Frontal cortex (tissue), 4 donors: ENCODE measurements at places on chromosomes 2 and 18.

GRCh38 chr2:234939576-234939975 is 12.2 kb upstream of the SH3BP4 start:
- no peak for DNase-seq

GRCh38 chr18:11752116-11752911 is 63.2 kb downstream of the GNAL start:
- peak; percentile 41 for DNase-seq

DNA sequence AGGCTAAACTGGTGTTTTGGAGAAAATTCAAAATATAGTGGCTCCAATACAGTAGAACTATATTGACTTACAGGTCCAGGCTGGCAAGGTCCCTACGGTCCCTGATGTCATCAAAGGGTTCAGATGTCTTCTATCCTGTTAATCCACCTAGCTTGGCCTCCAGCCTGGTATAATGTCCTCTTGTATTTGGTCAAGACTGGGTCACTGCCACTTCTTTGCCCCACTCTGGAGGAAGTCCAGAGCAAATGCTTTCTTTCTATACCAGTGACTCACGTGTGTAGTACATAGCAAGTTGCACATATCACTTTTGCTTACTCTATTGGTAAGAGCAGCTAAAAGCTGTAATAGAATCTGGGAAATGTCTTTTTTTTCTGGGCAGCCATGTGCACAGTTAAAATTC is 80.8 kb downstream of the LCLAT1 start:
- DNase-seq = no peak

DNA sequence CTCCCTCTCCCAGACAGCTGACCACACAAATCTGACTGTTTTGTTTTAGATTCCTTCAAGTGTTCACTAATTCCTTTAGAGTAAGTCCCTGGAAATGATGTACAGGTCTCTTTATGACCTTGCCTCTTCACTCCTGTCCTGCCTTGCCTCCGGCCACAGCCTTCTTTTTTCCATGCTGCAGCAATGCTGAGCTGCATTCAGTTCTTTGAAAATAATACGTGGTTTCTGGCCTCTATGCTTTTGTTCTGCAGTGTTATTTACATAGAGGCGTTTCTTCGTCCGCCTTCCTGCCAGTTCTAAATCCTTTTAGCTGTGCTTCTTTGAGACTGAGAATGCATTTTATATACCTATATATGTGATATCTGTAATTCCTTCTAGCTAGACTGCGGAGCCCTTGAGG is 87.2 kb downstream of the PPP1R1C start:
- no peak for DNase-seq

- DNase-seq = no peak
Observed at GRCh38 chr2:100161945-100162620, 19.7 kb upstream of the AFF3 start.

DNA sequence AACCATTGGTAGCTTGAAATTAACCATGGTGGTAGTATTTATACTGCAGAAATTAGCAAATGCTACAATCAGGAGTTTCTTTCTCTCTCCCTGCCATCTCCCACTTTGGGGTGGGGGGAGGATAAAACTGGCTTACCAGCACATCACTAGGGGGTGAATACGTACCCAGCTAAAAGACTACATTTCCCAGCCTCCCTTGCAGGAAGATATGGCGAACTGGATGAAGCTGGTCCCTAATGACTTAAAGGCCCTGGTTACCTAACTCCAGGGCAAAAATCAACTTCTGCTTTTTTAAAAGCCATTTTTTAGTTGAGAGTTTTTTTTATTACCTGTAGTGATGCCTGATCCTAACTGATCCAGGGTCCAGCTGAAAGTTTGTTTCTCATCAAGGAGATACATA is 70.3 kb upstream of the RAB12 start:
- DNase-seq = no peak

GRCh38 chr2:15795426-15795825 is 144.9 kb upstream of the MYCN start:
- no peak for DNase-seq

GRCh38 chr2:233803292-233803911 is 25.3 kb downstream of the MROH2A start:
- DNase-seq = no peak

DNA sequence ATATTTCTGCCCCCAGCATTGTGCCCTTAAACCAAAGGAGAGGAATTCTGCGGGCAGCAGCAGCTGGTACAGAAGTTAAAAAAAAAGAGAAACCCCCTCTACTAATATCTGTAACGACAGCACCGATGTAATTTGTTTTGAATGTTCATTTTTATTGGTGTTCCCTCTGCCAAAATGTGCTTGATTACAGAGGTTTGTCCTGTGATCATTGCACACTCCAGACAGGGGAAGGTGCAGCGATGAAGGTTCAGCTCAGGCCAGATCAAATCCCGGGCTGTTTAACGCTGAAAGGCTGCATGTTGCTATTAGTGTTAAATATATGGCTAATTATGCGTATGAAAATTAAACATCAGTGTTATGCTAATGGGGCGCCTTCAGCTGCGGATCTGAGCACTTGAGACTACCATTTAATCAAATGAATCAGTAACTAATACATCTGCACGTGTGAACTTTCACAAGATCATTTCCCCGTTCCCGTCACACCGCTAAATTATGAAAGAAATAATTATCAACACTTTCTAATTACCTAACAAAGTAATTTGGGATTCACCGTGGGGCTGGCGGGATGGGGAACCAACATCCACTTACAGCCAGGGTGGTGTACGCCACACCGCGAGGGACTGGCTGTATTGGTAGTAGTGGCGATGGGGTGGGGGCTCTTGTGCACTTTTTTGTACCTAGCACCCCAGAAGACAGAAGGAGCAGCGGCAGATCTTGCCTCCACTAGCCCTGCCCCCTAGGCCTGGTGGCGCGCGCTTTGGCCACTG is 1.5 kb upstream of the DLX1 start:
- DNase-seq = peak; percentile 7

- DNase-seq = no peak
Observed at GRCh38 chr18:4394700-4395099, 60.4 kb downstream of the DLGAP1 start.

DNA sequence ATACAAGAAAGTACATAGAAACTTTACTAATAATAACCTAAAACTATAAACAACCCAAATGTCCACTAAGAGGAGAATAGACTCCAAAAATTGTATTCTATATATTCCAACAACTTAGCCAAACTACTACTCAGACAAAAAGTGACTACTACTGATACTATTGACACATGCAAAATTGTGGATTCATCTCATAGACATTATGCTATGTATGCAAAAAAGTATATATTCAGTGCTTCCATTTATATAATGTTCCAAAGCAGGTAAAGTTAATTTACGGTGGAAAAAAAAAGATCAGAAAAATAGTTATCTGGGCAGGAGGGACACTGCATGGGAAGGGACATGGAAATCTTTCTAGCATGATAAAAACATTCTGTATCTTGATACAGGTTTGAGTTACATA is 62.0 kb upstream of the SRD5A2 start:
- no peak for DNase-seq

- no peak for DNase-seq
Observed at GRCh38 chr2:37366773-37367172, 22.3 kb downstream of the QPCT start.

- DNase-seq = peak; percentile 54
Observed at GRCh38 chr18:37322492-37323035, 243.0 kb downstream of the CELF4 start.

- DNase-seq = no peak
Observed at GRCh38 chr18:55732227-55733106, 144.5 kb upstream of the TCF4 start.

DNA sequence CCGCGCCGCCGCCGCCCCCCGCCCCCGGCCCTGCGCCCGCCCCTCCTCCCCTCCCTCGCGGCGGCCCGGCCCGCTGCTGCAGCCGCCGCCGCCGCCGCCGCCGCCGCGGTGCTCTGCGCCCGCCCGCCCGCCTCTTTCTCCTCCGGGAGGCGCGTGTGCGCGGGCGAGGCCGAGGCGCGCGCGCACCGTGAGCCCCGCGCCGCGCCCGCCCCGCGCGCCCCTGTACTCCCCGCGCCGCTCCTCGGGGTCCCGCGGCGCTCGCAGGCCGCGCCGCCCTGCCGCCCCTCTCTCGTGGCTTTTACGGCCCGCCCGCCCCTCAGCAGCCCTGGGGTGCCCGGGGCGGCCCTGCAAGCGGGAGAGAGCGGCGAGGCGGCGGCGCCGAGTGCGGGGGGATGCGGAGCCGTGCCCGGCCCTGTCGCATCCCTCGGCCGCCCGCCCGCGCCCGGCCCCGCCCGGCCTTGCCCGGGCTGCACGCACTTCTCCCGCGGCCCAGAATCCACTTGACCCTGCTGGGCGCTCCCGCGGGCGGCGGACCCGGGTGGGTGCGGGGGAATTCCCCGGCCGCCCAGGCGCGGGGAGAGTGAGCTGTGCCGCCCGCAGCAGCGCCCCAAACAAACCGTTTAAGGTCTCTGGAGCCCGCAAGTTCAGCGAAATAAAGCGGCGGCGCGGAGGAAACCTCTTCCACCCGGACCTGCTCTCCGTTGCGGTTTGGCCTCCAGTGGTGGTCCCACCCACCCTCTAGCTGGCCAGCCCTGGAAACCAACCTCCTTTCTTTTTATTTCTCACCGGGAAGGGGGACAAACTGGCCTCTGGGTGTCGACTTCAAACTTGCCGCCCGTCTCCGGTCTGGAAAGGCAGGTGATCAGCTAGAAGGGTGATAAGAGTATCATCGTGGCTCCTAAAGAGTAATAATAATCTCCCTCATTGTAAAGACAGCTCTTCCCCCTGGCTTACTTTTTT is 37.4 kb downstream of the AFF3 start:
- peak; percentile 75 for DNase-seq

DNA sequence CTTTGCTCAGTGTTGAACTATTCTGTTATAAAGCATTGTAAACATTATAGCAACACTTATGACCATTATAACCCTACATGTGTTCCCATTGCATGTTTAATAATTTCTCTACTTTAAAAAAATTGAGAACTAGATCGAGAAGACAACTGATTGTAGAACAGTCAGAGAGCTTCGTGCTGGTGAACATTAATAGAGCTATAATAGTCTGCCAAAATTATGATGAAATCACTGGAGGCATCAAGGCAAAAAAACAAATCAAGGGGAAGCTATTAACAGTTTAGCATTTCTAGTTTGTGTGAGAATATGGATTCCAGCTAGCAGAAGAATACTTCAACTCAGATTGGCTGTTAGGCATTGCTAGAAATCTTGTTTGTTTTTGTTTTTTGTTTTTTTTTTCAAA is 284.2 kb downstream of the CAMKMT start:
- DNase-seq = no peak

DNA sequence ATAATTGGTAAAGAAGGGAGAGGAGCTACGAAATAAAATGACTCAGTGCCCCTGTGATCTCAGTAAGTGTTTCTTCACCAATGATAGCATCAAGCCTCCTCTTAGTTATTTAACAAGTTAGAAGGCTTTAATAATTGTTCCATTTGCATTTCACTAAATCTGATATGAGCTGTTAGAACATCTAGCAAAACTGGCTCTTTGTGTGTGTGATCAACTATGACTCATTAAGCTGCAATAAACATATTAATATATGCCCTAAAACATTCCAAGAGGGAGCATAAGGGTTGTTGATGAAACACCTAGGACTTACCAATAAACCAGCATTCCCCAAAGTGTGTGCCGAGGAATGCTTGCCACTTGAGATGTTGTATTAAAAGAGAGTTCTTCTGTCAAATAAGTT is 115.2 kb downstream of the OSBPL6 start:
- DNase-seq = no peak

DNA sequence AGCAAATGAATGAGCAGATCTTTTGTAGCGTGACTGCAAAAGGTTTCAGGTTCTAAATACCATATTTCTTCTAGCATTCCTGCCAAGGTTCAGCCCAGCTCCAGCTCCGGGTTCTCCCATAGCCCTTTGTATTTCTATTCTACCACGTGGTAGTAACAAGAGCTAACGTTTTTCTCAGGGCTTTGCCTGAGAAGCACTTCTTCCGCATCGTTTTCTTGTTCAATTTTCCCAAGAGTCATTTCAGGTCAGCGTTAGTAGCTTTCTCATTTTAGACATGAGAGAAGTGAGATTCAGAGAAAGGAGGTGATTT is 120.1 kb upstream of the MYCN start:
- no peak for DNase-seq

GRCh38 chr18:65091744-65092329 is 659.0 kb upstream of the CDH7 start:
- no peak for DNase-seq

- DNase-seq = no peak
Observed at GRCh38 chr2:25894135-25894830, 16.0 kb upstream of the ASXL2 start.

- no peak for DNase-seq
Observed at GRCh38 chr2:513981-514706, 163.1 kb downstream of the TMEM18 start.

- no peak for DNase-seq
Observed at GRCh38 chr2:177545143-177545542, 152.6 kb downstream of the AGPS start.

- DNase-seq = no peak
Observed at GRCh38 chr18:36047521-36047920, 19.8 kb downstream of the RPRD1A start.

DNA sequence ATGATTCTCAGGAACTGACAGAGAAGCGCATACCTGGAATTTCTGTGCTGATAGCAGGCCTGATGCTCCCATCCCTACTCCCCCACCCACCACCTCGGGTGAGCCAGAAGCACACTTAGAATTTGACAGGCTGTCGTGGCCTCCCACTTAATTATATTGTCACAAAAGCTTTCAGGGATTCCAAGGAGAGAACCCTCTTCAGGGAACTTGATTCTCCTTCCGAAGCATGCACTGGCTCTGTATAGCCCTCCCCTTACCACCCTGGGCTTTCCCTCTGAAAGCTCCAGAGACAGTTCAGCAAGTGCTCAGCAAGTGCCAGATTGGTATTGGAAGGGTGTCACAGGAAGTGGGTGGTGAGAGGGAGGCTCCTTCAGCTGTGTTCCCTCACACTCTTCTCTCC is 252.5 kb upstream of the SIX2 start:
- no peak for DNase-seq

GRCh38 chr2:161386228-161386824 is 29.8 kb upstream of the TBR1 start:
- no peak for DNase-seq

DNA sequence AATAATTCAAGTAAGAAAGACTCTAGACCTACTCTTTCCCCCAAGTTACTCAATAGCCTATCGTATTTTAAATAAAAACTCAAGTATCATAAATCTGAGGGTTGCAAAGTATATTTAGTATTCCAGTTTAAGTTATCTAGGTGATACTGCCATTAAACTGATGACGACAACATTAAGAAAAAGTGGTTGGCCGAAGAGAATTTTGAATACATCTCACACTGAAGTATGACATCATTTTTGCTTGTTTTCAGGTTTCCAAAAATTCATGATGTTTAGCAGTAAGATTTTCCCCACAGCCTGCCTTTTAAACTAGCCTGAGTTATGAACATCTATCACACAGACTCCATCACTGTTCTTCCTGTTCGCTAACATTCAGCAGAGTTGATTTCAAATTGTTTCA is 102.1 kb upstream of the RAB27B start:
- no peak for DNase-seq

GRCh38 chr2:55137024-55137958 is 87.0 kb upstream of the RTN4 start:
- peak; percentile 21 for DNase-seq

- DNase-seq = no peak
Observed at GRCh38 chr2:64591188-64591587, 62.5 kb downstream of the SERTAD2 start.

GRCh38 chr2:236577481-236578410 is 8.1 kb downstream of the ACKR3 start:
- no peak for DNase-seq
